ENCODE measurements at places on chromosomes 1 and 21.

DNA sequence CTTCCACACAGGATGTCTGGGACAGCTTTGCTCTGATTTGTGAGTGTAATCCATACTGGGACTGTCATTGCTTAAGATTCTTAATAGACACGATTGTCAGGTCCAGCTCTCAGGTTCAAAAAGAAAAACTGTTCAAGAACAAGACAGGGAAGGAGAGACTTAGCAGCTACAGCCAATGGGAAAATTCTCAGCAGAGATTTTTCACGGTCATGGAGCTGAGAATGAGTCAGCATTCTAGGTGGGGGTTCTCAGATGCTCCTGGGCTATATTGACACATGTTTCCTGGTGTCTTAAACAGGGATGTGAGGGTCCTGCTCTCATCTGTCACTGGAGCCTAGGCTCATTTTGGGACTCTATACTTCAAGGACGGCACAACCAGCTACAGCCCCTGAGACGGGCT lies 318.3 kb downstream of the RRAGC start:
- no peak for DNase-seq

DNA sequence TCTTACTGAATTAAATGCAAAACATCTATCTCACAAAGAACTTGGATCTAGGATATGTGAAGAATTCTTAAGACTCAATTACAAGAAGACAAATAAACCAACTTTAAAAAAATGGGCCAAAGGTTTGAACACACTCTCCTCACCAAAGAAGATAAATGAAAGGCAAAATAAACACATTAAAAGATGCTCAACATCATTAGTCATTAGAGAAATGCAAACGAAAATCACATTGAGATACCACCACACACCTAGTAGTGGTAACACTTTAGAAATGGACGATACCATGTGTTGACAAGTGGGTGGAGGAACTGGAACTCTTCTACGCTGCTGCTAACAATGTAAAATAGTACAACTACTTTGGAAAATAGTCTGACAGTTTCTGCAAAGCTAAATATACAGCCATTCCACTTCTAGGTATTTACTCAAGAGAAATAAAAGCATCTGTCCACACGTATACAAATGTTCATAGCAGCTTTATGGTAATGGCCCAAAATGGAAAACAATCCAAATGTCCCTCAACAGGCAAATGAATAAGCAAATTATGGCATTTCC lies 194.3 kb downstream of the RHOU start:
- no peak for DNase-seq

DNA sequence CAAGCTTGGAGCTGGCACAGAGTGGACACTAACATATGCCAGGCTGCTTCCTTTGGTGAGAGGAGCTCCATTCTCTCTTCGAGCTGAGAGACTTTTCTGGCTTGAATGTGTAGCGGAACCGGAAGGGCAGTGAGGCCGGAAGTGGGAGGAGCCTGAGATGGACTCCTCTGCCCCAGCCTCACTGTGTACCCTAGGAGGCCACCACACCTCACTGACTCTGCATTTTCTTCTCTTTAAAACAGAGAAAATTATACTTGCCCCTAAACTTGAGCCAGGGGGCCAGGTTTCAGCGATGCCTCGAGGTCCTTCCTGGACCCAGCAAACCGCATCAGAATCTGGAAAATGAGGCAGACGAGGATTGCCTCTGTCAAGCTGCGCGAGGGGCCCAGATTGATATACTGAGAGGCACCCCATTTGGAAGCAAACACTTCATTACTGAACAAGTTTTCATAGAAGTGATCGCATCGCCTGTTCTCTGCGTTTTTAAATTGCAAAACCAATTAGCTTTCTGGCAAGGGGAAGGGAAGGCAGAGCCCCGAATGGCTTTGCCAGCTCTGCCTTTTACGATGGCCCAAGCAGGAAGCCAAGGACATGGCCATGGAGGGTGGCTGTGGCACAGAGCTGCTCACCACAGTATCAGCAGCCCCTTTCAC lies 708.1 kb downstream of the PTPRU start:
- DNase-seq: no peak

- no peak for DNase-seq
Measured at GRCh38 chr1:235408503-235408960, 41.3 kb downstream of the TBCE start.

- no peak for DNase-seq
Measured at GRCh38 chr1:109631513-109632505, 12.2 kb downstream of the AMPD2 start.

DNA sequence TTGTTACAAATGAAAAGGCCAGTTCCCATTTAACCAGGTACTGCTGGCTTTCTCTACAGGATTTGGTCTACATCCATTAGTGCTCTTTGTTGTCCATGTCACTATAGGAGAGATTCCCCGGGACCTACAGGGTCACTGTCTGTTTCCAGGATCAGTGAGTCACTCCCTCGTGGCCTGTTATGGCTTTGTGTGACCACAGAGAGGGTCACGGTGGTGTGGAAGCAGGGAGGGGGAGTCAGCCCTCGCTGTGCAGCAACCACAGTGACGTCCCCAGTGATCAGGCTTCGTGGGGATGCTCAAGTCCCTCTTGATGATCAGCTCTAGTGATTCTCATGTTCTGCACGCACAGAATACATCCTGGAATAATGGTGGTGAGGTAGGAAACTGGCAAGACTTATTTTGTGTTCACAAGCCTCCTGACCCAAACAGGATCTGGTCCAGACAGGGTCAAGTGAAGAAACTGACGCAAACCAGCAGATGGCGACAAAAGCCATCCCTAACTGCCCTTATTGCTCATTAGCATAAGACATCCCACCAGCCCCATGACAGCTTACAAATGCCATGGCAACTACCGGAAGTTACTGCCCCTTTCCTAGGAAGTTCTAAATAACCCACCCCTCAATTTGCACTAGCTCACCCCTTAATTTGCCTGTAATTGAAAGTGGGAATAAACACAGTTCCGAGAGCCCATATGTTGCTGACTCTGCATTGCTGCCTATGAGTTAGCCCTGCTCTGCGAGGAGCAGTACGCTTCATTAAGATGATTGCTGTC lies 98.5 kb downstream of the DISC1 start:
- no peak for DNase-seq

DNA sequence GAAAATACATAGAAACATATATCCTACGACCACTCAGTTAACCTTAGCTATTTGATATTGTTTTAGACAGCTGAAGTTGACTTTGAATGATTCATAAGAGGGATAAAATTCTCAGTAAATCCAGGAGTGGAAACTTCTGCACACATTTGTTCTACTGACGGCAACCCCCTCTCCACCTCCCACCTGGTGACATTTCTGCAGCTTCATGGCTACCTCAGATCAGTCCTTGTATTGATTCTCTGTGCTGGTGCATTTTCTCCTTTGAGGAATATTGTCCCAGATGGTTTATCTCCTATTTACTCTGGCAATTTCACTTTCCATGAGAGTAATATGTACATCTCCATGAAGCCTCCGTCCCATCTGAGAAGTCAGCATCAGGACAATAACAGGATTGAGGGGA lies 57.7 kb upstream of the COA6 start:
- DNase-seq: no peak

GRCh38 chr1:16906873-16907272 lies 11.1 kb downstream of the RNU1-2 start:
- DNase-seq: no peak

- no peak for DNase-seq
Measured at GRCh38 chr1:74375376-74375775, 137.0 kb downstream of the LRRC53 start.

DNA sequence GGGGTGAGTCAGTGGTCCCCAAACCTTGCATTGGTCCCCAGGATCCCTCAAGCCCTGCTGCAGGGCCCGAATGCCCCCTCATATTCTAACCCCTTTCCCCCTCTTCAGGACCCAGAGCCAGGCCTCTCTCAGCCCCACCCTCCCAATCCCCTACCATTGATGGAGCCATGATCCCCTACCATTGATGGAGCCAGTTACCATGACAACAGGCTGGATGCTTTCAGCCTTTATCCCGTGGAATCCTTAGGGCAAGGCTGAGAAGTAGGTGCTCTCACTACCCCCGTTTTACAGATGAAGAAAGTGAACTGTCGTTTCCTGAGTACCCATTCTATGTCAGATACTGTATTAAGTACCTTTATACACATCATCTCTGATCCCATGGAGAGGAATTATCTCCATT lies 70.8 kb downstream of the EPHB2 start:
- DNase-seq: no peak

GRCh38 chr21:28871388-28872010 lies 121.2 kb downstream of the LTN1 start:
- DNase-seq: no peak

- DNase-seq: no peak
Measured at GRCh38 chr1:203037509-203038190, 11.4 kb downstream of the PPFIA4 start.

DNA sequence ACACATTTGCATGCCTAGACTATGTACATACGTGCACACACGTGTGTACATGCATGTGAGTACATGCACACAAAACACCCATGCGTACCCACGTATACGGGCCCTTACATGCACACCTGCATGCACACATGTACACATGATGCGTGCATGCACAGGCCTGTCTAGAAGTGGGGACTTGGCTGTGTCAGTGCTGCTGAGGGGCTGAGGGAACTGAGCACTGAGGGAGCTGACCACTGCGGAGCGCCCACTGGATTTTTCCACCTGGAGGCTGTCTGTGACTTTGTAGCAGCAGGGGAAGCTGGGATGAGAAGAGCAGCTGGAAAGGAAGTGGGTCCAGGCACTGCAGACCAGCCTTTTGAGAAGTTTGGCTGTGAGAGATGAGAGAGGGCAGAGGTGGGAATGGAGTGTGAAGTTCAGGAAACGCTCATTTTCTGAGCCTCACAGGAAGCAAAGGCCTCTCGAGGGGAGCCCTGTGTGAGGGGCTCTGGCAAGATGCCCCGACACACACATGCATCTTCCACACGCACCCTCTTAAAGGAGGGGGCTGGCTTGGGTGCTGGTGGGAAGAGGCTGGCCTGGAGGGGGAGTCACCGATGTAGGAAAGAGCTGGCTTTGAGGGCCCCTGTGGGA lies 20.9 kb downstream of the PODN start:
- DNase-seq: no peak

- DNase-seq: no peak
Measured at GRCh38 chr1:76933847-76934815, 66.9 kb downstream of the ST6GALNAC5 start.

DNA sequence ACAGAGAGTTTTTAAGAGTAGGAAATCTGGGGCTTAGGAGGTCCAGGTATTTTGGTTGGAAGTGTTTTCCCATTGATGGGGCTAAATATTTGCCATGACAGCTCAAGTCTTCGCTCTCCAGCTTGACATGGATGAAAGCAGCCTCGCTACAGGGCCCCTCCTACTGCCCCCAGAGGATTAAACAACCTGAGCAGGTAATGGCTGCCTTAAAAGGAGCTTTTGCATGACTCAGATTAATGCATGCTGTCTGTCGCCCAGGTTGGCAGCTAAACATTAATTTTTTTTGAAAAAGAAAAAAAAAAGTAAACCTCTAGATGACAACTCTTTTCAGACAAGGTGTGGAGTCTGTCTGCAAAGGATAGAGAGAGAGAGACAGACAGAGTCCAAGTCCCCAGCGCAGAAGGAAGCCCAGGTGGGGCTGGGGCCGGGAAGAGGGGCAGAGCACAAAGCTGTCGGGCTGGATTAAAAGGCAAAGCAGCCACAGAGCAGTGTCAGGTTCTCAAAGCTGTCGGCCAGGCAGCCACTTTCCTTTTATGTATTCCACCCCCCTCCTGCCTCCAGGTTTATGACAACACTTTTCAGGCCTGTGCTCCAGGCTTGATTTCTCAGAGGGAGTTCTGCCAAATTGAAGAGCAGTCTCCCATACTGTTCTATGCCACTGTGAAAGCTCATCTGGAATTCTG lies 127.9 kb downstream of the CLIC6 start:
- no peak for DNase-seq

- peak; percentile 11 for DNase-seq
Measured at GRCh38 chr21:43192501-43193081, 23.8 kb downstream of the CRYAA start.

DNA sequence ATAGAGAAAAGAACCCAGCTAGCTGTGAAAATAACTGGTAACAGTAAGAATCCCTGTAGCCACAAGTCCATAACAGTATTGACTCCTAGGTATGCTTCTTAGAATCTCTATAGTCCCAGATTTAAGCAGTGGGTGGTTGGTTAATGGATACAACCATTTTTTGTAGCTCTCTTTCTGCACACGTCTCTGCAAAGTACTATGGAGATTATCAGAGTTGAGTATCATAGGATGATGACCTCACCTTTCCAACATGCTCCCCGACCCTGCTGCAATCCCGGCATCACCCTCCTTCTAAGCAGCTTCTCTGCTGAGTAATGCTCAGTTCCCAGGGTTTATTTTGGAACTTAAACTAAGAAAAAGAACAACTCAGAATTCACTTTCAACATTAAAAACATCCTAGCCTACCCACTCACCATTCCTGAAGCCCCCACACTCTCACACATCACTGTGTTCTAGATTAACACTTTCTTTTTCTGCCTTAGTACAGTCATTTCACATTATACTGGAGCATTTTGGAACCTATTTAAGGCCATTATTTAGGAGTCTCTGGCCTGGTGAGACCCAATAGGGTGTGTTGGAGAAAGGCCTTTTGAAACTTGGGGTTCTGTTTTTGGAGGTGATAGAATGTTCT lies 2.7 kb downstream of the MLLT11 start:
- DNase-seq: no peak

DNA sequence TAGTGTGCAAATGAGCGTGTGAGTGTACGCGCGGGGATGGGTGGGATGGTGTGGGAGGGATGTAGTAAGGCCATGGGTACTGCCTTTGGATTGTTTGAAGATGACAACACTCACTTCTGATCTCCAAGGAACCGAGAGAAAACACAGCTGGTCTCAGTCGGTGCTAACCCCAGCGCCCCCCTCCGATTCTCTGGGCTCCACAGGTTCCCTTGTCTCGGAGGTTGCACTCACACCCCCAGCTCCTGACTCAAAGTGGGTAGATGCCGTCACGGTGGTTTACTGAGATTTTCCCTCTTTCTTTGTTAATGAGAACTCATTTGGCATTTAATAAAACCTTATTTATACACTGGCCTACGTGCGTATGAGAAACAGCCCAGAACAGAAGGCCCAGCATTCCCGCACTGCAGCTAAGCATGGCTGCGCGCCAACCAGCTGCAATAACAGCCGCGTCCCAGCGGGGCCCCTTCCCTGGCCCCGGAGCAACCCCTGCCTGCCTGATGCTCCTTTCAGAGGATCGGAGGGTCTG lies 25.8 kb downstream of the ABCA4 start:
- DNase-seq: peak; percentile 93
